GM12891 (cell line): ENCODE measurements at places on chromosomes 2 and 18.
A peak's percentile ranks its signal among the peaks of the same experiment; 100 is the strongest.

DNA sequence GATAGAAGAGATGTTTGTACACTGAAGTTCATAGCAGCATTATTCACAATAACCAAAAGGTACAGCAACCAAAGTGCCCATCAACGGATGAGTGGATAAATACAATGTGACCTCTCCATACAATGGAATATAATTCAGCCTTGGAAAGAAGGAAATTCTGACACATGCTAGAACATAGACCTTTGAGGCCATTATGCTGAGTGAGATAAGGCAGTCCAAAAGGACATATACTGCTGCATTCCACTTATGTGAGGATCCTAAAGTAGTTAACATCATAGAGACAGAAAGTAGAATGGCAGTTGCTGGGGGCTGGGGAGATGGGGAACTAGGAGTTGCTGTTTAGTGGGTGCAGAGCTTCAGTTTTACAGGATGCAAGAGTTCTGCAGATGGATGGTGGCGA lies 38.2 kb upstream of the GLI2 start:
- no peak for DNase-seq

- no peak for DNase-seq
These were observed 167.6 kb upstream of the TNP1 start for GRCh38 chr2:217027414-217027813.

- DNase-seq, result no peak
These were observed 33.6 kb downstream of the RASGRP3 start for GRCh38 chr2:33509908-33510585.

- peak; percentile 35 for DNase-seq
These were observed 472 bp downstream of the SLC20A1 start for GRCh38 chr2:112646102-112646719.

DNA sequence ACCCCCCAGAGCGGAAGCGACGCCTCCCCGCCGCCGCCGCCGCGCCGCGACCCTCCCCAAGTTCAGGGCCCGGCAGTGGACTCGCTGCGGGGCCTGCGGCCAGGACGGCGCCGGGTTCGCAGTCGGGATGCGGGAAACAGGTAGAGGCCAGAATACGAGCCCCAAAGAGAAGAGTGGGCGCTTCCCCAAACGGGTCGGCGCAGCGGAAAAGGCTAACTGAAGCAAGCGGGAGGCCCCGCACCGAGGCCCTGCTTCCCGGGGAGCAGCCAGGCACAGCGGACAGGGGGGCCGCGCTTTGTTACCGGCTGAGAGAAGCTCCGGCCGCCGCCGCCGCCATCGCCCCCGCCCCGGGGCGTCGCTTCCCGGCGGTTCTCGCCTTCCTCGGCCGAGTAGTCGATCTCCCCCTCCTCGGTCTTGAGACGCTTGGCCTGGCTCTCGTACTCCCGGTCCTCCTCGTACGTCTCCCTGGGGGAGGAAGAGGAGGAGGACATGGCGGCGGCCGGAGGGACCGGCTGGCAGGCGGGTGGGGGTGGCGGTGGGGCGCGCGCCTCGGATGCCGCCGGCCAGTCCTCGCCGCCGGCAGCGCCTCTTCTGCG lies 494 bp downstream of the HNRNPLL start:
- DNase-seq, result no peak

GRCh38 chr2:626491-627339 lies 50.5 kb downstream of the TMEM18 start:
- no peak for DNase-seq

- no peak for DNase-seq
These were observed 83.4 kb upstream of the CYP20A1 start for GRCh38 chr2:203155406-203155805.

GRCh38 chr2:128486640-128487375 lies 168.1 kb upstream of the HS6ST1 start:
- no peak for DNase-seq

GRCh38 chr2:146776596-146776995 lies 1068.2 kb upstream of the ACVR2A start:
- DNase-seq, result no peak

DNA sequence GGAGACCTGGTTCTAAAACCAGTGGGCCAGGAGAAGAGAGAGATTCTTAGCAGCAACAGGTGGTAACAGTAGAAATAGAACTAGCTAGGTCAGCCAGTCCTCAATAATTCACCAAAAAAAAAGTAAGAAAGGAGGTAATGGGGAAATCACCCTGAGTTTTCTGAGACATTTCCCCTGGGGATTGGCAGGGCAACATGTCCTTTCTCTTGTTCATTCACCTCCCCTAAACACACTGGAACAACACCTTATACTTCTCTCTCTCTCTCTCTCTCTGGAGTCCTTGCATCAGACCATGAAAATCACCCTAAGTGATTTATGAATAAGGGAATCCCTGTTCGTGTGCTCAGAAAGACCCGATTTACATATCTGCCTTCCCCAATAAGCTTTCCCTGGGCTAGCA lies 64.8 kb downstream of the COX7A2L start:
- DNase-seq, result no peak

GRCh38 chr2:30147196-30147714 lies 448 bp downstream of the YPEL5 start:
- DNase-seq, result no peak

DNA sequence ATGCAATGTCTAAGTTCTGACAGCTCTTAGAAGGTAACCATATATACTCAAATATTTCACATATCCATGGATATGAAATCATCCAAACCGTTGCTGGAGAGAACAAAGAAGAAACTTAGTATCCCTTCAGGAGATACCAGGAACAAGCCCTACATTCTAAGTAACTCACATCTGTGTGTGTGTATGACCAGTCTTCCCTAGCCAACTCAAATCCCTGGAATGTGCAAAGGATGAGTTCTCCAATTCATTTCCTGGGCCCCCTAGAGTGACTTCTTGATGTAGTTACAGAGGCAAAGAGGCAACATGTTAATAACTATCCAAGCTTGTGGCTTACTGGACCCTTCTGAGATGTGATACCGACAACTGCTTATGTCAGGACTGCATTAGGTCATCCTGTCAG lies 20.1 kb downstream of the TPGS2 start:
- no peak for DNase-seq

DNA sequence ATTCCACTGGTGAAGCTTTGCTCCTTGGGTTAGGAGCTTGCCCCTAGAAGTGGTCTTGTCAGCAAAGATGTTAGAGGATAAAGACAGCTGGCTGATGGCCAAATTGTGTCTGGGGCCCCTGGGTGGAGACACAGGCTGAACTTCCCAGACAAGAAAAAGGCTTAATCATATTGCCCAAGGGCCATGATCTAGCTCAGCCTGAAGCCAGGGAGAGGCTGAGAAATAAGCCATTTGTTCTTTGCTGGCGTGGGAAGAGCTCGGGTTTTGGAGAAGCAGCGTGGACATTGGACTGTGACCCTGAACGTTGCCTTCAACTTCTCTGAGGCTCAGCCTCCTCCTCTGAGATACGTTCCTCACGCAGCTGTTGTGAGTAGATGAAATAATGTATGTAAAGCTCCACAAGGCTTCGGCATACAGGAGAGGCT lies 153.0 kb downstream of the ZFP36L2 start:
- no peak for DNase-seq

DNA sequence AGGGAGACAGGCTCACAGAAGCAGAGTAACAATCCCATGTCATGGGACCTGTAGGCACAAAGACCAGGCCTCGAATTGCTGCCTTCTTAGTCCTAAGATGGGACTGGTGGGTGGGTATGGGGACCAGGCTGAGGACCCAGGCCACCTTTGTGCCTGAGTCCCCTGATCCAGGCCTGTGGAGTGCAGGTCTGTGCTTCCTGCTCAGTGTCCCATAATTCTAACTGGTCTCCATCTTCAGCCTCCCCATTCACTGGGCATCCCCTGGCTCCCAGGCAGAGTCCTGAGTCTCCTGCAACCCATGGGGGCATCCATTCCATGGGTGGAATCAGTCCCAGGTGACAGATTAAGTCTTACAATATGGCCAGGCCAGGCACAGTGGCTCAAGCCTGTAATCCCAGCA lies 83.9 kb downstream of the SMAD7 start:
- DNase-seq, result no peak

- DNase-seq, result no peak
These were observed 57.1 kb upstream of the CYTIP start for GRCh38 chr2:157501026-157501425.

GRCh38 chr2:46779447-46779941 lies 136.1 kb downstream of the MCFD2 start:
- no peak for DNase-seq

DNA sequence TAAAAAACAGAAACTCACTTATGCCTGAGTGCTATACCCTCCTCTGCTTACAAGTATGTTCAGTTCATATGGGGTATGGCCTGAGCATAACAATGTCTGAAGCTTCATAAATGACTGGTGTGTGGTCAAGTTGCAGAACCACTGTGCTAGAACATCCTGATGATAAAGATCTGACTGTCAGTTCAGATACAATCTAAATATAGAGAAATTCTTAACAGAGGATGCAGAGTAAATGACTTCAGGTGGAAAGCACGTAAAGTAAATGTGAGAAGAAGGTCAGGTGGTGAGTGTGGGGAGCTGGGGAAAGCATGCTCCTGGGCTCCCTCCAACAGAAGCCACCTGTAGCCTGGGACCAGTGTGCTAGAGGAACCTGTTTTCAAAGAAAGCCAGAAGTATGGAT lies 926.2 kb downstream of the TSN start:
- DNase-seq, result no peak

GRCh38 chr2:70041663-70042062 lies 45.6 kb upstream of the PCBP1 start:
- no peak for DNase-seq

DNA sequence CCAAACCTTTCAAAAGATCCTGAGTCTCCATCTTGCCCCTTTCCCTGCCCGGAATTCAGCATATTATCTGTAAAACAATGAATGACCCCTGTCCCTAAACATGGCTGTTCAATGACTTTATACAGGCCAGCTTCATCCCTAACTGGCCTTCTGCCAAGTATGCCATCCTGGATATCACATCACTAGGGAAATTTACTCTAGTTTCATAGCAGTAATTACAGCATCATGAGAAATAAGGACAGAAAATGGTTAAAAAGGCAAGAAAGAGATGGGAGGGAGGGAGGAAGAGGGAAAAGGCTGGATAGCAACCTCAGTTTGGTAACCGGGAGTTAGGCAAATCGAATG lies 4.4 kb downstream of the MBOAT2 start:
- no peak for DNase-seq

DNA sequence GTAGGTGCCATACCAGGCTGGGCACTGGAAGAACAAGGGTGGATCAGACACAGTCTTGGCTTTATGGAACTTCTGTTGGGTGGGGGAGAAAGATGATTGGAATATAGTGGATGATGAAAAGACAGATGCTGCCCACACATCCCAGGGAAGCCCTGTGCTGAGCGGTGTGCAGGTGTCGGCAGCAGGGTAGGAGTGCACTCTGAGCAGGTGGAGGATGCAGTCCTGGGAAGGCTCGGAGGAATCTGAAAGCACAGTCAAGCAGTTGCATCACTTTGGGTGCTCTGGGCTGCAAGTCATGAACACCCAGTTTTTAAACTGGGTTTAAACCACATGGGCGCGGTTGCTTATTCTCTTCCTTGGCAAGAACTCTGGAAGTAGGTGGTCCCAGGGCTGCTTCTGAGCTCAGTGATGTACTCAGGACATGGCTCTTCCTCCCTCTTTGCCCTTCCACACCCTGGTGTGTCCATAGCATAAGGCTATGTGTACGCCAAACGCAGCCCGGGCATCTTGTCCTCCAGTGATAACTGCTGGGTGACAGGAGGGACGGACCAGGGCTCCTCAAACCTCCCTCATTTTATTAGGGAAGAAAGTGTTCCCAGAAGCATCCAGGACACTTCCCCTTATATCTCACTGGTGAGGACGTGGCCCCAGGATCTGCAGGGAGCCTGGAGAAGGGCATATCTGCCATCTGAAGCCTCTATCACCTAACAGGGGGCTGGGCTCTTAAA lies 84.0 kb downstream of the SH3RF3 start:
- no peak for DNase-seq

DNA sequence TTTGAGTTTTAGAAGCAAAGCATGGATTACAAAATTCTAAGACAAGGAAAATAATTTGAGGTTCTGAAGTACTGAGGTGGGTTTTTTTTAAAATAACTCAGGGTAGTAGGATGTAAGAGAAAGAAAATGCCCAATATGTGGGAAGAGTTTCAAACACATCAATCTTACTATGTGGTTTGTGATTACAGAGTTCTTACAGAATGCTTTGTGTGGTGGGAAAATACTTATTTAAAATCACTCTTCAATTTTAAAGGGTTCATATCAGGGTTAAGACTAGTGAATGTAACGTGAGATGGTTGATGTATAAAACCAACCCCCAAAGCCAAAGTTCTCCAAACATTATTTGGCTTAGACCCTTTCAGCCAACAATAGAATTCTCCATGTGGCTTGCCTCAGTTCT lies 173.5 kb downstream of the UBE2E3 start:
- DNase-seq, result no peak

GRCh38 chr18:70158992-70159717 lies 46.3 kb downstream of the RTTN start:
- no peak for DNase-seq

DNA sequence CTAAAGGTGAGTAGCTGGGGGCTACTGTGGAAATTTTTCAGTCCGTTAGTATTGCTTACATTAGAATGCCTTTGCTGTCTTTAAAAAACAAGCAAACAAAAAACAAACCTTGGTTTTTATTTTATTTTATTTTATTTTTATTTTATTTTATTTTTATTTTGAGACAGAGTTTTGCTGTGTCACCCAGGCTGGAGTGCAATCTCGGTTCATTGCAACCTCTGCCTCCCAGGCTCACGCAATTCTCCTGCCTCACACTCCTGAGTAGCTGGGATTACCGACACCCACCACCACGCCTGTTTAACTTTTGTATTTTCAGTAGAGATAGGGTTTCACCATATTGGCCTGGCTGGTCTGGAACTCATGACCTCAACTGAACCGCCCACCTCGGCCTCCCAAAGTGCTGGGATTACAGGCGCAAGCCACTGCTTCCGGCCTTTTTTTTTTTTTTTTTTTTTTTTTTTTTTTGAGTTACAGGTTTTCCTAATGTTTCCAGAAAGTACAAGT lies 732.6 kb downstream of the KCNJ3 start:
- DNase-seq, result no peak

DNA sequence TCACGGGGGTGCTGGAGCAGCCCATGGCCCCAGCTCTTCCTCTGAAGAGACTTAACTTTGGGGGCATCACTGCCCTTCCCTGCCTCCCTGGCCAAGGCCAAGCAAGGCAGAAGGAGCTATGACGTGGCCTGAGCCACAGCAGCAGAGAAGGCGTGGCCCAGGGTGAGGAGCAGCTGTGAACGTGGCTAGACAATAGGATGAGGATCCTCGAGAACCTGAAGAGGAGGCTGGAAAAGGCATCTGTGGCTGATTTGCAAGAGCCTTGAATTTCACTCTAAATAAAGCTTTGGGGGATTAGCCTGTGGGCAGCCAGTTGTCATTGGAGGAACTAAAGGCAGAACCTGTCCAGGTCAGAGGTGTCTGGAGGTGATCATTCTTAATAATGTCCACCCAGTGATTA lies 652.9 kb upstream of the ID2 start:
- DNase-seq, result no peak
